A172 (cell line): ENCODE measurements at places on chromosomes 11 and 22. TPM values are rescaled to one million over a fixed set of nuclear protein-coding genes. Genes with fewer than 3 reads are reported as not detected.

GRCh38 chr11:2448661-2449547 lies 4.1 kb downstream of the KCNQ1 start:
- DNase-seq, result no peak

- peak; percentile 77 for DNase-seq
These were observed 10.6 kb upstream of the CSNK1E start for GRCh38 chr22:38327805-38328204.

DNA sequence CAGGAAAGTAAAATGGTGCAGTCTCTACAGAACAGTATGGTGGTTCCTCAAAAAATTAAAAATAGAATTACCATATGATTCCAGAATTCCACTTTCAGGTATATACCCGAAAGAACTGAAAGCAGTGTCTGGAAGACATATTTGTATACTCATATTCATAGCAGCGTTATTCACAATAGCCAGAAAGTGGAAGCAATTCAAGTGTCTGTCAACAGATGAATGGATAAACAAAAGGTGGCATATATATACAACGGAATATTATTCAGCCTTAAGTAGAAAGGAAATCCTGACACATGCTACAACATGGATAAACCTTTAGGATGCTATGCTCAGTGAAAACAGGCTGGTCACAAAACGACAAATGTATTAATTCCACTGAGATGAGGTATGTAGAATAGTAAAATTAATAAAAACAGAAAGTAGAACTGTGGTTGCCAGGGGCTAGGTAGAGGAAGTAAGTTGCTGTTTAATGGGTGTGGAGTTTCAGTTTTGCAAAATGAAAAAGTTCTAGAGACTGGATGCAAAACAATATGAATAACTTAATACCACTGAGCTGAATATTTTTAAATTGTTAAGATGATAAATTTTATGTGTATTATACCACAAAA lies 14.5 kb downstream of the SAA1 start:
- DNase-seq, result no peak

DNA sequence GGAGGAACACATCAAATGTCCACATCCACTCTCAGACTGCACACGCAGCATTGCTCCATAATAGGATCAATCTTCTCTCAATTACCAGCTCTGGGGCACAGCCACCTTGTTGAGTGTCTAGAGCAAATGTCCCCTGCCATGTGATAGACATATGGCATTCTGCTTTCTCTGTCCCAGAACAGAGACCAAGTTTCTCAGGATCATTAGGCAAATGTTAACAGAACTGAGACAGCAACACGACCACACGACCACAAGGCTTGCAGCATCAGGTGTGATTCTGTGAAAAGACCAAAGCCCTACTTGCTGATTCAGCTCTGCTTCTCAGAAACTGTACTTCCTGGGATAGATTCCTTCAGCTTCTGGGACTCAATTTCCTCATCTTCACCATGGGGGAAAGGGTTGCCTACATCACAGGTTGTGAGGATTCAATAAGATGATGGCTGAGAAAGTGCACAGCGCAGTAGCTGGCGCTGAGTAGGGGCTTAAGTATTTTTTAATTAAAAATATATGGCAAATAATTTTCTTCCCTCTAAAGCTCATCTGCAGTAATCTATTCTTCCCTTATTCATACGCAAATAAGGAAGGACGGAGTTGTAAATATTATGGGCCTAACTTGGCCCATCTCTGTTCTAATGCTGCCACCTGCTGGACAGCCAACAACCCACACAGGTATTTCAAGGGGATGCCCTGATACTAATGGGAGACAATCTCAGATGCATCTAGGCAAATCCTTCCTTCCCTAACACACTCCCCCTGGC lies 54.3 kb upstream of the USP47 start:
- DNase-seq, result peak; percentile 73

DNA sequence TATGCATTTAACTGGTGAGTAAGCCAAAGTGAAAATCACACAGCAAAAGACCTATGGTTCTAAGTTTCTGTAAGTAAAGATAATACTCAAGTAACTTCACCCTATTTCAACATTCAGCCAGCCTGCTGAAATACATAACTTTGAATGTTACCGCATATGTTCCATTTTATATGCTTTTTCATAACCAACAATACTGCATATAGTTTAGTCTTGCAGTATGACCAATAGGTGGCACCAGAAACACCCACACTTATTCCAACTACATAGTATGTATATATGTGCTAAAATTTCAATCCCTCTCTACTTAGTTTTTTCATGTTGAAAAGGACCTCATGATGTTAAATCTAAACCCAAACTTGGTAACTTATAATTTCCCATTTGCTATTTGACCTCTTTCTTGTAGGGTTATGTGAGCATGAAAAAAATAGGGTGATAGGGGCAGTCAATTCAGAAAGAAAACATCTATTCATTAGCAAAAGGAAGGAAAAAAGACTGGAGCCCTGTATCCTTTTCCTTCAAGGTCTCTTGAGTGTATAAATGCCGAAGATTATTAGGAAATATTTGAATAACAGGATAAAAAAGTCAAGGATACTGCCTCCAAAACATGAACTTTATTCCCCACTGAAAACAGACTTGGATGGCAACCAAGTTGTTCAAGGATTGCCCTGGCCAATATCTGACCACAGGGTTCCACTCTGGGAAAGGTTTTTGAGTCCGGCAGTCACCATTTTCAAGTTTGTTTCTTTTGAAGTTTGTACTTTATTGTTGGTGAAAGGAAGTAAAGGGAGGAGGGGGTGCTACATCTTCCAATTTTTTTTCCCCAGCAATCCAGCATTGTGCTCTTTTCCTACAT lies 23.8 kb upstream of the FZD4 start:
- DNase-seq, result peak; percentile 18

GRCh38 chr11:62965574-62965973 lies 19.2 kb downstream of the SLC22A6 start:
- no peak for DNase-seq

Gene TRAF6
- 6.9 and 7.7 TPM in 2 replicates for total RNA-seq

Gene AIFM3
- 1.4 TPM in 1 of 2 replicates, not detected in the other for total RNA-seq
